SW 1271 (cell line): ENCODE measurements at places on chromosomes 3 and 15.

GRCh38 chr3:123716411-123716810 is 131.6 kb upstream of the HACD2 start:
- no peak for DNase-seq

DNA sequence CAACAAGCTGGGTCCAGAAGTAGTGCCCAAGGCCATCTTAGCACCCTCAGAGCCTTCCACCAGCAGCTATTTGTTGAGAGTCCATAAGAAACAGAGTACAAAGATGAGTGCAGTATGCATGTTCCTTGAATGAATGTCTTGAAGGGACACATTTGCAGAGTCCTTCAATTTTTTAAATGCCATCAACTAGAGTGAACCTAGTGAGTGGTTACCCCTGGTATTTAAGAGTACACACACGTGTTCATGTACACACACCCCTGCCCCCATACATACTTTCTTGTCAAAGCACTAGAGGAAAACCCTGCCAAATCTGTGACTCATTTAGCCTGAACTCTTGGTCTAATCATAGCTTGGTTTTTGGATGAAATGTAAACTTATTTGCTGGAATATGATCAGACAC is 84.5 kb upstream of the GALNT15 start:
- no peak for DNase-seq

- no peak for DNase-seq
These were observed 90.7 kb downstream of the FILIP1L start for GRCh38 chr3:100023595-100023994.

GRCh38 chr3:160478338-160478737 is 28.8 kb upstream of the TRIM59 start:
- no peak for DNase-seq

DNA sequence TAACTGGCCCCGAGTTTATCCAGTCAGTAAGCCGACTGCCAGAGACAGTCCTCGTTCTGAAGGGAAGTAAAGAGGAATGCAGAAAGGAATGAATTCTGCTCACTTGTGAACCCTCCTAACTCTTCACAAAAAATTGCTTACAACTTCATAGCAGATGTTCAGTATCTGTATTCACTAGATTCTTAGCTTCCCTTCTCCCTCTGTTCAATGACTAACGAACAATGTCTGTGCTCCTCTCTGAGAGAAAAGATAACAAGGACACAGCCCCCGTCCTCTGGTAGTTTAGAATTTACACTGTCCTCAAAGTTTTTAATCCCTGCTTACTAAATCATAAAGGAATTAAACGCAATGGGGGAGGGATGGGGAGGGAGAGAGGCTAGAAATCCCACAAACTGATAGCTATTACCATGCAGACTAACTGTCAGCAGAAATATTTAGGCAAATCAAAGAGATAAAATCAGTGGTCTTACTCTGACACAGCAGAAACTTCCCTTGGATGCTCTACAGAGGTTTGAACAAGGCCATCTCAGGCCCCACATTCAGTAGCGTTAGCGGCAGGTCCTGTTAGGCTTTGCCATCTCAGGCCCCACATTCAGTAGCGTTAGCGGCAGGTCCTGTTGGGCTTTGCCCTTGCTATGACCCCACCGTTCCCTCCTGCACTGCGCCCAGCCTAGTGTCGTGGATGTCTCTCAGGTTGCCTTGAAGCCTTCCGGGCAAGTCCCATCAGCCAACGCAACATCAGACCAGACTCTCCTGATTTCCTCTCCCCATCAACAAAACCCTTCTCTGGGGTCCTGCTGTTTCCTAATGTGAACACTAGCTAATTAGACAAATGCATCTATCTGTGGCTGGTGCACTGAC is 23.4 kb downstream of the NRROS start:
- no peak for DNase-seq

DNA sequence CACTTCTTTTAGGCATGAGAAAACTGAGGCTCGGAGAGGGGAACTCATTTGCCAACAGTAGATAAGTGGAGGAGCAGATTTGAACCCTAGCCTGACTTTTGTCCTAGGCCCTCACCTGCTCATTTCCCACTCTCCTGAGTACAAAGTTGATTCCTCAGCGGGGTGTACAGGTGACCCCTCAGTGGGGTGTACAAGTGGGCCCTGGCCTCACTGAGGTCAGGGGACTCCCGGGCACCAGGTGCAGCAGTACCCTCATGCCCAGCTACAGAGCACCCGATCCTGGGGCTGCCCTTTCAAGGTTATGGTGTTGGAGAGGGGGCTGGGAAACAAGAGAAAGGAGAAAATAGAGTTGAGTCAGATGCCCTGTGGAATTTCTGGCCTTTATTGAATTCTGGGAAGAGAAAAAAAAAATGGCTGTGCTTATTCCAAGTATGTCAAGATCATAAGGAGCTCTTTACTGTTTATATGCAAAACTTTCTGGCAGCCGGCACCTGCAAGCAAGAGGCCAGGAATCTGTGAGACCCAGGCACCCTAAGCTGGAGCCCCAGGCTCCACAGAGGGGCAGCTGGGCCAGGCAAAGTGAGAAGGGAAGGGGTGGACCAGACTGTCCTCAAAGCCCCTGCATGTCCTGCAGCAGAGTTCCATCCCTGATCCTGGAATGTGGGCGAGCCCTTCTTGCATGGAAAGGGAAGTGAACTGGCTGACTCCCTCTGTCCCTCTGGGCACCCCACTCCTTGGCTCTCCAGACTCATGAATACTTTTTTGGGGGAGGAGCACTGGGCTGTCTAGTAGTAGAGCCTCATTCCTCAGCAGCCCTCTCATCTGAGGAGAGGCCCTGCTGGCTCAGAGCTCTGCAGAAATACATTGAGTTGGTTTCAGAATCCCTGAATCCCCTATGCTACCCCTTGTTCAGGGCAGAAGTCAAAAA is 43.1 kb downstream of the AMOTL2 start:
- no peak for DNase-seq

DNA sequence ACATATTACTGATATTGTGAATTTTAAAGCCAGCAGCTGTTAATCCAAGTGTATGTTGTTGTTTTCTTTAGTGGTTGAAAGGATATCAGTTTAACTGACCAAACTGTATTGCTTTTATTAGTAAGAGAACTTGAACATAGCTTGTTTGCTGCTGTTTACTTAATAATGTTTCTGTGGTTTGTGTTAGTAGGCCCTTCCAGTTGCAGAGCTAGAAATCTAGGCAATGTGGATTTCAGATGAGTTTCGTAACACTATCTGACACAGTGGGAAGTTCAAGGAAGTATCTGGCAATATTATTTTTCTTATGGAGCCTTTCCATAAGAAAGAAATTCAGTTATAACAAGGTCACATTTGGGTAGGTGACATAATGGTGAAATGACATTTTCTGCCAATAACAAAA is 18.5 kb downstream of the ZNF609 start:
- no peak for DNase-seq
